ENCODE measurements at places on chromosomes 7 and 10.

DNA sequence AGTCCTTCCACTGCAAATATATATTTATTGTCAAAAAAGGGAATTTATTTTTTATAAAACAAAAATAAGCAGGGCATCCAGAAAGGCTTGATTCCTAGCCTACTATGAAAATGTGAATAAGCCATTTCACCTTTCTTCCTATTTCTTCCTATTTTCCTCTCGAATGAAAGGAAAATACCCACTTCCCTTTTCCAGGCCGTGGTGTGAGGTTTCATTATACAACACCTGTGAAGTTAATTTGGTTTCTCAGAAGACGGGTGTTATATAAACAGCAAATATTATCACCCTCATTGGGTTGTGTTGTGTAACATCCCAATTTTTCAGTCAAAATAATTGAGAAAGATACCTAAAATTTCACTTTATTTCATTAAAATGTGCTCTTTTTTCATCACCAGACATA, 214.3 kb downstream of the DGKB start:
- DNase-seq: no peak

- DNase-seq: no peak
Observed at GRCh38 chr10:113086282-113086681, 136.2 kb downstream of the TCF7L2 start.

- DNase-seq: no peak
Observed at GRCh38 chr7:152711444-152711944, 35.6 kb upstream of the XRCC2 start.

DNA sequence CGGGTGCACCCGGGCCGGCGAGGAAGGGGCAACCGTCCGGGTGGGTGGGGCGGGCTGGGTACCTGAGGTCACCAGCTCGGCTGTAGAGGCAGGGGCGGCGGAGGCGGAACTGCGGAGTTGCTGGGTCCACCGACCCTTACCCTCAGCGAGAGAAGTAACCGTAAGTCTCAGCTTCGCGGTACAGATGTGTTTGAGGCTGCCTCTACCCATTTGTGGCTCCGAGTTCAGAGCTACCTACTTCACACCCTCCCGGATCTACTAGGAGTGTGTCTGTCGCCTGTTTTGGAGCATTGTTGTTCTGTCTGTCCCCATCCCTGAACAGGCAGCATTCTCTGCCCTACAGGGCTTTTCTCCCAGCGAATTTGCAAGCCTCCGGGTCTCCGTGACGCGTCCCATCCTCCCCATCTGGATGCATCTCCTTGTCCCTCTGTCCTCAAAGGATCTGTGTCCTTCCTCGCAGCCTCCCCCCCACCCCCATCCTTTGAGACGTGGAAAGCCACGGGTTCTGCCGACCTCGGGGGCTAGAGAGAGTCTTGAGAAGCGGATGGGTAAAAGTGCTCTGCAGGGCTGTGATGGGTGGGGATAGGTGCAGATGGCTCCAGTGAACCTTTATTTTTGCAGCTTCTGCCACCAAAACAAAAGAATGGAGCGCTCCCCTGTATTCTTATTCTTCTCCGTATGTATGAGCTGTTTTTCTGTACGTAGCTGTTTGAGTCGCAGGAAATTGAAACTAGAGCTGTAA, 757 bp downstream of the ANKIB1 start:
- peak; percentile 39 for DNase-seq

DNA sequence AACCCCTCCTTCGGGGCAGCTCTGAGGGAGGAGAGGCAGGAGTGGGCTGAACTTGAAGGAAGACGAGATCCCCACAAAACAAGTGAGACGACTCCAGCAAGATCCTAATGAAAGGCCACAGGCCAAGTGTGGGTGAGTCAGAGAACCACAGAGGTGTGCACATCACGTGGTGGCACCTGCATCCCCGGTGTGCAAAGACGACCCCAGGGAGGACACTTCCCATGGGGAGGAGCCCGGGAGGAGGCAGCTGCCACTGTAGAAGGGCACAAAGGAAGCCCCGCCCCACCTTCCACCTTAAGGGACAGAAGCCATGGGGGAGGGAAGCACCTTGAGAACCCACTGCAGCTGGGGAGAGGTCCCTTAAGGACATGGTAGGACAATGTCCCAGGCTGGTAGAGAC, 45.7 kb downstream of the ESYT2 start:
- DNase-seq: no peak

DNA sequence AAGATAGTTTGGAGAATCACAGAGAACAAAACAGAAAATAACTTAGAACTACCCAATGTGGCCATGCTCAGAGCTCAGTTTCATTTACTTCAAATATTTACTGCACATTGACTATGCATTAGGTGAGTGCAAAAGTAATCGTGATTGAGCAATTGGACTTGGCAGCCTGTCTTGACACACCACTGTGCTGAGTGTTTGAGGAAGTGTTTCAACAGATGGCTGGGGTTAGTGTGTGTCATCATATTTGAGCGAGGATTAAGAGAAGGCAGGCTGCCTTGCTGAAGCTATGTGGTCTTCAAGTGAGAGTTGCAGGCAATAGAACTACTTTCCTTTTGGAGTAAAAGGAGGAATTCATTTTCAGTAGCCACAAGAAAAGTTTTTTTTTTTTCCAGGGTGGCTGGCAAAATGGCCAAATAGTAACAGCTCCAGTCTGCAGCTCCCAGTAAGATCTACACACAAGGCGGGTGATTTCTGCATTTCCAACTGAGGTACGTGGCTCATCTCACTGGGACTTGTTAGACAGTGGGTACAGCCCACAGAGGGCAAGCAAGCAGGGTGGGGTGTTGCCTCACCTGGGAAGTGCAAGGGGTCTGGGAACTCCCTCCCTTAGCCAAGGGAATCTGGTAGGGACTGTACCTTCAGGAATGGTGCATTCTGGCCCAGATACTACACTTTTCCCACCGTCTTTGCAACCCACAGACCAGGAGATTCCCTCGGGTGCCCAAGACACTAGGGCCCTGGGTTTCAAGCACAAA, 37.6 kb downstream of the AKR1C4 start:
- no peak for DNase-seq

- DNase-seq: no peak
Observed at GRCh38 chr10:130483691-130484467, 347.7 kb downstream of the GLRX3 start.

DNA sequence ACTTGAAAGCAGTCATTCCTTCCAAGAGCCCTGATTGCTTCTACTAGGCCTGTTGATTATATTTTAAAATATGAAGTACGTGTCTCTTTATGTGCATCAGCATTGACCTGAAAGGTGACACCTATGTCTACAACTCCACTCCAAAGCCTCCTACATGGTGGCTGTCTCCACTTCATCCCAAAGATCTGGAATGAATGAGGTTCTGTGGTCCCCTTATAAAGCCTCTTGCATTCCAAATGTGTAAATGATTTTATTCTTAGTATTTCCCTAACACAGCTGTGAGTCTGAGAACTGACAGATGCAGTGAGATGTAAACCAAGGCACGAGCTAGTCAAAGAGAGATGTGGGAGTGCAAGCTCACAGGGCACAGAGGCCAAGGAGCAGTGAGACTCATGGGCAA, 176.0 kb upstream of the SVIL start:
- DNase-seq: no peak

- DNase-seq: no peak
Observed at GRCh38 chr7:51705701-51706100, 389.1 kb upstream of the COBL start.

DNA sequence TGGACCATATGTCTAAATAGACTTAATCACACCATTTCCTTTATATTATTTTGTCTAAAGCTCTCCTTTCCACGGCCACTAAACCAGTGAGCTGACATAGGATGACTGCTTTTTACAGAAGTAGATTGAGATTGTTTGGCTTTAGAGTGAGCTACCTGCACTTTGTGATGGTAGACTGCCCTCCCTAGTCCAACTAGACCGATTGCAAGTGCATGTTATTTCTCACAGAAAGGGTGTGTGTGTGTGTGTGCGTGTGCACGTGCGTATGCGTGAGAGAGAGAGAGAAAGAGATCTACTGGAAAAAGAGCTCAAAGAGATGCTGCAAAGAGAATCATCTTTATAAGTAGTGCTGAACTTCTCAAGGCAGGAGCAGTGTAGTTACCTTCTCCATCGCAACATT, 60.7 kb downstream of the VCL start:
- DNase-seq: peak; percentile 30

- DNase-seq: no peak
Observed at GRCh38 chr10:31062856-31063255, 31.2 kb upstream of the ZNF438 start.

DNA sequence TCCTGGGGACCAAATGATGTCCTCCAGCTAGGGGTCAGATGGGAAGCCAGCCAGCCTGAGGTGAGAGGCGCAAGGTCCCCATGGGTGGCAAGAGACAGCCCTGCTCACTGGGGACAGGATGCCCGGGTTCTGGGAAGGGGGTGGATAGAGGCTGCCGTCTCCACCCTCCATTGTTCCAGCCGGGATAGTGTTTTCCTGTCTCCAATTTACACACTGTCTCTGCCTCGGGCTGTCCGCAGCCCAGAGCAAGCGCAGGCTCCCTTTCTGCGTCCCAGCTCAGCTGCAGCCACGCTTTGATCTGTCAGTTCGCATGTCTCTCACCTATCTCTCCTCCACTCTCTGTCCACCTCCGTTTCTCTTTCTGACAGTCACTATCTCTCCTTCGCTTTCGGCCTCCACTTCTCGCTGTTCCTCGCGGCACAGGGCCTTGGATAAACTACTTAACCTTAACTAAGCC, 2.1 kb downstream of the EPHB4 start:
- DNase-seq: no peak

- DNase-seq: no peak
Observed at GRCh38 chr7:109611656-109612055, 1042.0 kb downstream of the DNAJB9 start.

DNA sequence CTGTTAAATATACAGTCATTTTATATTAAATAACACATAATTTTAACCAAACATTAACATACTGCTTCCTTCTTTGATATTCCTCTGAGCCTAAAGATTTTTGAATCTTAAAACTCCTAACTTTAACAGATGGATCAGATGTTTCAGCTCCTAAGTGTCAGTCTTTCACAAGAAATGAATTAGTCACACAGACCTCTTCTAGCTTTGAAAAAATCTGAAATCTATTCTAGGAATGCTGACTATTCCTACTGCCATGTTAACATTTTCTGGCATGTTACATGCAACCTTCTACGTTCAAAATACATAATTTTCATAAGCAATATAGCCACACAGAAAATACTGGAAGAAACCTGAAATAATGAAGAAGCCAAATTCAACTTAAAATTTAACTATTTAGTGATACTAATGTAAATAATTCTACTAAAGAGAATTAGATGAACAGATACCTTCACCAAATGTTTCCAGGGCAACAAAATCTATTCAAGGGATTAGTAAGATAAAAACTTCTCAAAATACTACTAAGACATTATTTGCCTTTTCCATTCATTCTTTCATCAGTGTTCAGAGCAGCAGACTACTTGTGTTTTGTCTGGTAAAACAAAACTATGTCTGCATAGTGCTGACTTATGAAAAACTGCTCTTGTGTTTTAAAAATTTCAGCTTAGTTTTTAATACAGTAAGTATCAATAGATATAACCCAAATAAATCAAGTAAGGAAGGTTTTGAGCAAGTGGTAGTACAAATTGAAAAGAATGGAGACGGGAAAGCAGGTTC, 9.2 kb downstream of the JMJD1C start:
- no peak for DNase-seq

DNA sequence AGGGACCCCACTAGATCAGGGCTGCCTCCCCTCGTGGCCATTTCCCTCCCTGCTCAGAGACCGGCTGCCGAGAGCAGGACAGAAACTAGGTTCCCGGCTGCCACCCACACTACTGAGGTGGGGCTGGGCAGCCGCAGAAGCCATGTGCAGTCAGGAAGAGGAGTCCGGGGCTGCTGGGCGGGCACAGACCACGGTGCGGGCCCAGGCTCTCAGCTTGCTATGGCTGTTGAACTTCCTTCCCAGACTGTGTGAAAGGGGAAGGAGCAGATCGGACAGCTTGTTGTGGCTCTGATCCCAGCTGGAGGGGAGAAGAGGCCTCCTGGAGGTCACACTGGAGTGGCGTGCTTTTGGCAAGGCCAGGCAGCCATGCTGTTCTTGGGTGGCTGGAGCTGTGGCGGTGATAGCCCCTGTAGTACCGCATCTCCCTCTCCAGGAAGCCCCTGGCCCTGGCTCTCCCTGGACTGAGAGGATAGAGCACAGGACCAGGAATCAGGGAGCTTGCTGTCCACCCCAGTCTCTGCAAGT, 56.8 kb downstream of the HK1 start:
- peak; percentile 25 for DNase-seq

DNA sequence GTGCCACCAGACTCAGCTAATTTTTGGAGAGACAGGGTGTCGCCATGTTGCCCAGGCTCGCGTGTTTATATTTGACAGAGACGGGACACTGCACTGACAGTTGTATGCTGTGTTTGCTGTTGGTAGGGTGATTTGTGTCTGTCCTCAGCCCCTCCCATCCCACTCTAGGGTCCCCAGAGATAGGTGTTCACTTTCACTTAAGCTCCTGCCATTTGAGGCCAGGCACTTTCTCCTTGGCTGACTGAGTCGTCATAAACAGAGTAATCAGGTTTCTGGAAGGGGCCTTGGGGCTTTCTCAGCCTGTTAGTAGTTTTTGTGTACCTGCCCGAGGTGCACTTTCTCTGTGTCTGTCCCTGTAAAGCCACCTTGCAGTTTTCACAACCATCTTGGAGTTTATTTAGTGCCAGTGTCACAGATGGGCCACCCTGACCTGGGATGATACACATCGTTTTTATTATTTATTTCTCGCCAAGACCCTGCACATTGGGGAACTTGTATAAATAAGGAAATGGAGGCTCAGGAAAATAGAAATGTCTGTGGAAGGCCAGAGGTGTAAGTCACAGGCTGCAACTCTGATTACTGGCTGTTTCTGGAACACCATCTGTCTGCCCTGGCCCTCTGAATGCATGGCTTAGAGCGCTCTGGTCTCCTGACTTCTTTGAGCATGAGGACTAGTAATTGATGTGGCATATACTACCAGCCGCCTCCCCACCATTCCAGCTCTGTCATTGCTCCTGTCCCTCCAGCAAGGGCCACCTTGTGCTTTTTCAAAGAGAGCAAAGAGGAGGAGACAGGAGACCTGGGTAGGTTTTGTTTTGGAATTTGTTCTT, 81.9 kb upstream of the PDCD4 start:
- DNase-seq: no peak

DNA sequence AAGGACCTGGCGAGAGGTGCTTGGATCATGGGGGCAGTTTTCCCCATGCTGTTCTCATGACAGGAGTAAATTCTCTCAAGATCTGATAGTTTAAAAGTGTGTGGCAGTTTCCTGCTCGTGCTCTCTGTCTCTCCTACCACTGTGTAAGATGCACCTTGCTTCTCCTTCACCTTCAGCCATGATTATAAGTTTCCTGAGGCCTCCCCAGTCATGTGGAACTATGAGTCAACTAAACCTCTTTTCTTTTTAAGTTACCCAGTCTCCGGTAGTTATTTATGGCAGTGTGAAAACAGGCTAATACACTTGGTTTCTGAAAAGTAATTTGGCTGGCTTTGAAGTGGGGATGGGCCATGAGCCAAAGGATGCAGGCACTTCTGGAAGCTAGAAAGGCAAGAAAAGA, 268.0 kb upstream of the KAT6B start:
- no peak for DNase-seq

Measured in CD4-positive, alpha-beta T cell treated with Interleukin-12 subunit alpha and Interleukin-12 subunit beta, for 1 hour (primary cell).